ENCODE measurements at places on chromosomes 5 and 9.
A peak's percentile ranks its signal among the peaks of the same experiment; 100 is the strongest.

GRCh38 chr5:136730426-136730825 is 365.1 kb upstream of the TRPC7 start:
- DNase-seq: no peak

- DNase-seq: no peak
These were observed 24.1 kb downstream of the SARDH start for GRCh38 chr9:133713960-133714495.

DNA sequence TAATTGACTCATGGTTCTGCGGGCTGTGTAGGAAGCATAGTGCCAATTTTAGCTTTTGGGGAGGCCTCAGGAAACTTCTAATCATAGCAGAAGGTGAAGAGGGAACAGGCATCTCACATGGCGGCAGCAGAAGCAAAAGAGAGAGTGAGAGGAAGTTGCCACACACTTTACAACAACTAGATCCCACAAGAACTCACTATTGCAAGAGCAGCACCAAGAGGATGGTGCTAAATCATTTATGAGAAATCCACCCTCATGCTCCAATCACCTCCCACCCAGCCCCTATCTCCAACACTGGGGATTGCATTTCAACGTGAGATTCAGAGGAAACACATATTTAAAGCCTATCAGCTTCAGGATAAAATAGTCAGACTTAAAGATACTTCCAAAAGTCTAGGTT is 36.1 kb upstream of the LPAR1 start:
- no peak for DNase-seq

- peak; percentile 14 for DNase-seq
These were observed 1260.8 kb upstream of the WWC1 start for GRCh38 chr5:167030500-167031120.

DNA sequence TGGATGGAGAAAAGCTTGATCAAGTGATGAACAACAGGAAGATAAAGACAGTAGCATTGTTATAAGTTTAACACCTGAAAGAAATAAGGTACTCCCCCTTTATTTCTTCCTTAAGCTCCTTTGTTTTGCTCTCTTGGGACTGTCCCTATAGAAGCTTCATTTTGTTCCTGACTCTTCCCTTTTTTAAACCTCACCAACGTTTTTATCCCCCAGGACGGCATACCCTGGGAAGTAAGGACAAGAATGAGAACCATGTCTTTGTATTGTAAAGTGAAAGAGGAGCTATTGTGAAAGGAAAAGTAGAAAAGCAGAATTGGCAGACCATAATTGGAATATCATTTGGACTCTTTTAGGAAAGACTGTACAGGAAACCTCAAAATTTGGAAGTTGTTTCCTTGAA is 1368.6 kb upstream of the C9orf72 start:
- no peak for DNase-seq

GRCh38 chr5:4941957-4942830 is 197.9 kb upstream of the ADAMTS16 start:
- no peak for DNase-seq

DNA sequence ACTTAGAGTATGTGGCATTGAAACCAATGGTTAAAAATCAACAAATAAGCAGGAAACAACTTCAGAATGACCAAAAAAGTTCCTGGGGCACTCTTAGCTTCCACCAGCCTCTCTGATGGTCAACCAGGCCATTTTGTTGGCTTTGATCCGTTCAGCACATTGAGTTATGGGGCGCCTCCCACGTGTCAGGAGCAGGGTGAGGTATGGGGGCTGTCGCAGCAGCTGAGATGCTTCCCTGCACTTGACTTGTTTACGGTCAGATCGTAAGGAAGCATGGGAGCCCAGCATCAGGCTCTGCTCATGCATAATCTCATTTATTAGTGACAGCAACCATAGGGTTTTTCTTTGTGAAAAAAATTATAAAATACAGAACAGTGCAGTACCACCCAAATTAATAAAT is 16.7 kb downstream of the SYK start:
- DNase-seq: no peak

GRCh38 chr5:170826117-170826516 is 35.7 kb upstream of the RANBP17 start:
- DNase-seq: no peak

- no peak for DNase-seq
These were observed 123.4 kb downstream of the TMEM161B start for GRCh38 chr5:88145221-88145610.

DNA sequence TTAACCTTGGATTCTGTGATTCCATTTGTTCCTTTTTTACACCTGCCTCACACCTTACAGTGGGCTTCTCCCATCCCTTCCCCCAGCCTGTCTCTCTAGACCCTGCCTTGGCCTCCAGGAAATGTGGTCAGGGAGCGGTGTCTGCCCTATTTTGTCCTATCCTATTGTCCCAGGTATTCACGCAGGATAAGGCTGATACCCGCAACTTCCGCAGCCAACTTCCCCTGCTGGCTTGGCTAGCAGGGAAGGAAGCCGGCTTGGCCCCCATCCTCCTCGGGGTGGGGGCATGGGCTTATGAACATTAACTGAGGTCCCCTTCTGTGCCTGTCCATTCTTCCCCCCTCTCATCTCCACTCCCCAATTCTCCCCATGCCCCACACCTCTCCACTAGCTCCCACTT is 3.5 kb downstream of the CSF1R start:
- DNase-seq: no peak

- peak; percentile 63 for DNase-seq
These were observed 2.0 kb downstream of the PROB1 start for GRCh38 chr5:139392678-139393496.

DNA sequence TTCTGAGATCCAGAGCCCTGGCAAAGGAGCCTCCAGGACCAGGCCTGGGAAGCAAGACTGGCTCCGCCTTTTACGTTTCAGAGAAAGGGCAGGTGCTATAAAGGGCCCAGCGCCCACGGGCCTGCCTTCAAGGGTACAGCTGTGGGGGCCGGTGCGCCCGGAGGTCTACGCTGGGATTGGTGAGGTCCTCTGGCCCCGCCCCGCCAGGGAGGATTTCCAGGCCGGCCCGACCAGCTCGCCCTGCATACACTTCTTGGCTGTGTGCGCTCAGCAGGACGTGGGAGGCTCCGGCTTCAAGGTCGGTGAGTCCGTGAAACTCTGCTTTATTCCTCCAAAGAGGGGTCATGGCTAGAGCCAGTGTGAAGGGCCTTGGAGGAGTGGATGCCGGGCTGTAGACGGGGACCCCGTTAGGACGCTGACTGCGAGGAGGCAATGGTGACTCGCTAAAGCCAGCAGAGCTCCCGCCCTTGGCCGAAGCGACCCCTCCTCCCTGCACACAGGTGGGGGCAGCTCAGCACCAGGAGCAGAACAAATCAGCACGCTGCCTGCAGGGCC is at the start of gene CKMT2:
Gene CKMT2 (plus strand): TSS at position 243 of the 555 bp plus-strand sequence. CDS start 17,811 bp downstream, outside the sequence.
- no peak for DNase-seq

- peak; percentile 54 for DNase-seq
These were observed 7.0 kb upstream of the GADD45G start for GRCh38 chr9:89597711-89598362.

DNA sequence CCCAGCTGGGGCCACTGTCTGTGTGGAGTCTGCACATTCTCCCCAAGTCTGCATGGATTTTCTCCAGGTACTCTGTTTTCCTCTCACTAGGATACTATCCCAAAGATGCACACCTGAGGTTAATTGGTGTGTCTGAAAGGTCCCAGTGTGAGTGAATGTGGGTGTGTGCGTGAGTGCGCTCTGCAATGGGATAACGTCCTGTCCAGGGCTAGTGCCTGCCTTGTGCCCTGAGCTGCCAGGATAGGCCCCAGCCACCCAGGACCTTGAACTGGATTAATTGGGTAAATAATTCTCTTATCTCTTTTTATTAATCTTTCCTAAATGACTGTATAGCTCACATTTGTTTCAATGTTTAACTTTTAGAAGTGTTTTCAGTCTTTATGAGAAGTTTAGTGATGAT is 11.5 kb upstream of the PANK3 start:
- no peak for DNase-seq

- no peak for DNase-seq
These were observed 762.8 kb downstream of the EFNA5 start for GRCh38 chr5:106907979-106908378.

- no peak for DNase-seq
These were observed 96.2 kb downstream of the CCDC192 start for GRCh38 chr5:127799293-127799905.

DNA sequence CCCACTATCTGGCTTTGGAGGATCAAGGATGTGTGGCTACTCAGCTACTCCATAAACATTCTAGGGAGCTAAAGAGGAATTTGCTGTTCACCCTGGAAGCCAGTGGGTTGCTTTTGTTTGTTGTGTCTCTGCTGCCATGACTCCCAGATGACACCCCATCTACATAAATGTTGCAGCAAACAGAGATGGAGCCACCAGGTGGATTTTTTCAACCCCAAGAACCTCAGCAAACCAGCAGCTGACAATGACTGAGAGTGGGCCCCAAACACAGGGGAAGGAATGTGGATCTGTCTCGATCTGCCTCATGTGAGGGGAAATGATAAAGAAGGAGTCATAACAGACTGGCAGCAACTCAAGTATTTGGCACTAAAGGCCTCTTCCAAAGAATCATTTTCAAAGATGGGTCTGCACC is 132.7 kb upstream of the TNC start:
- peak; percentile 95 for DNase-seq

- DNase-seq: peak; percentile 41
These were observed 173.7 kb upstream of the POU5F2 start for GRCh38 chr5:93915142-93915553.

GRCh38 chr5:91119981-91120850 is 262.9 kb downstream of the ARRDC3 start:
- DNase-seq: no peak

DNA sequence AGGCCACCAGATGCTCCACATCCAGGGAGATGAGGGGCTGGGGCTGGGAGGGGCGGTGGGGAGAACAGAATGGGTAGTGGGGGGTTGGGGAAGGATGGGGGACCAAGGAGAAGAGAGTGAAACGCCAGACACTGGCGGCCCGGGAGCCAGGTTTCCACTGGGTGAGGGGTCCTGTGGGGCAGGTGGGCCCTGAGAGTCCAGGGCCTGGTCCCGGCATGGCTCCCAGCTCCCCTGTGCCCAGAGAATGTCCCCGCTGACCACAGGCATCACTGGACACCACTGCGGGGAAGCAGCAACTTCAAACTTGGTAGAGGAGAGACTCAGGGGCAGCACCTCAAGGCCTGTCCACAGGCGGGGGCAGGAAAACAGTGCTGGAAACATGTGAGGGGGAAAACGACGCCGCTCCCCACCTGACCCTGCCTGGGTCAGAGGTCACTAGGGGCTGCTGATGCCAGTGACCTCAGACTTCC is 13.2 kb downstream of the NINJ1 start:
- DNase-seq: no peak

DNA sequence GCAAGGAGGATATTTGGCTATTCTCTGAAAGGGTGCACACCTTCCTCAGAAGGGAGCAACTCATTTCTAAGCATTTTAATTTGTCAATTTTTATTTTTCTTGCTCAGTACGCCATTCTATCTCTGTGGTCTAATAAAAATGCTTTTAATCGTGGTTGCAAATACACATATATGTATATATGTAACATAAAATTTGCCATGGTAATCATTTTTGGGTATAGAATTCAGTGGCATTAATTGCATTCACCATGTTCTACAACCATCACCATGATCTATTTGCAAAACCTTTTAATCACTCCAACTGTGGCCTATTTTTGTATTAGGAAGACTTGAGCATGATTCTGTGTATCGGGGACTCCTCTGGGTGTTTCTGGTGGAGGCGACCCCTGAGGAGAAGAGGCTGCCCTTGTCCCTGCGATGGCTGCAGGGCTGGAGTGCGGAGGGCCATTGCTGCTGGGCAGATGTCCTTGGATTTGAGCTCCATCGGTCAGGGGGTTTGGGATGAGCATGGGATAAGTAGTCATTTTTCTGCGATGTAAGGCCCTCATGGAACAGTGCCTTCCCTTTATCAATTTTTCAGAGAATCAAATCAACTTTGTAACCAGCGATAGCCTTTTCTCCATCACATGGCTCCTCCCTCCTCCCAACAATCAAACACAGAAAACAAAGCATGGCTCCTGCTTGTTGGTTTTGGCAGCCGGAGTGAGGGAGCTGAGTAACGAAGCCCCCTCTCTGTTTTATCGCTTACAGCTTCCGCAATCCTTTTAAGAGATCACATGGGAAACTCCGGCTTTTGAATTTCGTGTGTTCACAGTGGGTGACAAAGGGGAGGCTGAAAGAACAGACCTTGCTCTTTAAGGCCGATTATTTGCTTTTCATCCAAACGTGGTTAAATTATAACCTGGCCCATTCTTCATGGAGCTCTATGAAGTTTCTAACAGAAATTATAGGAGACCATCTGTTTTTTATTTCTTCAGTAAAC is 187.3 kb downstream of the TENT4A start:
- no peak for DNase-seq

GRCh38 chr5:1420211-1421195 is 24.7 kb downstream of the SLC6A3 start:
- DNase-seq: no peak

DNA sequence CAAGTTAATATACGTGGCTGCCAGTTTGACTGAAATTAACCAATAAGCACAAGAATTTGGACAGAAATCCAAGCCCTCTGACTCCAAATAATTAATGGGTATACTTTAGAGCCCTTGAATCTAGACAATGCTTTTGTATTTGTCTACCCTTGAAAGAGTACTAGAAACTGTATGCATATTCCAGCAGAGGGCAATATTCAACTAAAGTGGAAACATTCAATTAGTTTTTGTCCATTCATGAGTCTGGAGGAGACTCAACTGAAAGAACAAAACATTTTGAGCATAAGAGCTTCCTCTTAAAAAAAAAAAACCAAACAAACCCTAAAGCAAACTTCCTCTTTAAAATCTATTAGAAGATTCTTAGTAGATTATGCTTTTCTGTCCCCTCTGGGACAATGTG is 157.8 kb downstream of the ARHGEF28 start:
- no peak for DNase-seq

DNA sequence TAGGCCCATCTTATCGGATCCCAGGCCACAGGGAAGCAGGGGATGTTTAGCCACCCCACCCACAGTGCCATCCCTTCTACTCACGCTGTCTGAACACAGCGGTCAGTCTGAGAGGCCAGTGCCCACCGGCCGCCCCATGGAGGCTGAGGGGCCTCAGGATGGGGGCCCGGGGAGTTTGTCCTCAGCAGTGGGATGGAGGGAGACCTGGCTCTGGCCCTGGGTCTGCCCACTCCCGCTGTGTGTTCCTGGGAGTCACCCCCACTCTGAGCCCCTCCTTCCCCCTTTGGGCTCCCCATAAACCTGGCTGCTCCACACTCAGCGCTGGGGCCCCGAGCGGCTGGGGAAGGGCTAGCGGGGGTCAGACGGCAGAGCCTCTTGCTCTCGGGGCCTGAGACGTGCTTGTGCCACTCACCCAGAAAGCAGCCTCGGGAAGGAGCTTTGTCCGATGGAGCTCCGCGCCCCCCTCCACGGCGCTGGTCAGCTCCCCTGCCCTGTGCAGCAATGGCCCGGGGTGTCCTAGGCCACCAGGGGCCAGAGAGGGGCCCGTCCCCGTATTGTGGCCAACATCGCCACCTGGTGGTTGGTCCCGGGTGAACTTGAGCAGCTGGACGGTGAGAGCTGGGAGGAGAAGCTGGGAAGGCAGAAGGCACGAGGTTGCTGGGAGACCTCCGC is 10.9 kb upstream of the LAMC3 start:
- peak; percentile 65 for DNase-seq

GRCh38 chr9:94950579-94951323 is 224.3 kb downstream of the AOPEP start:
- DNase-seq: no peak

Data from fibroblast of skin of right quadriceps (primary cell).